ENCODE measurements at places on chromosomes 5 and 9.

DNA sequence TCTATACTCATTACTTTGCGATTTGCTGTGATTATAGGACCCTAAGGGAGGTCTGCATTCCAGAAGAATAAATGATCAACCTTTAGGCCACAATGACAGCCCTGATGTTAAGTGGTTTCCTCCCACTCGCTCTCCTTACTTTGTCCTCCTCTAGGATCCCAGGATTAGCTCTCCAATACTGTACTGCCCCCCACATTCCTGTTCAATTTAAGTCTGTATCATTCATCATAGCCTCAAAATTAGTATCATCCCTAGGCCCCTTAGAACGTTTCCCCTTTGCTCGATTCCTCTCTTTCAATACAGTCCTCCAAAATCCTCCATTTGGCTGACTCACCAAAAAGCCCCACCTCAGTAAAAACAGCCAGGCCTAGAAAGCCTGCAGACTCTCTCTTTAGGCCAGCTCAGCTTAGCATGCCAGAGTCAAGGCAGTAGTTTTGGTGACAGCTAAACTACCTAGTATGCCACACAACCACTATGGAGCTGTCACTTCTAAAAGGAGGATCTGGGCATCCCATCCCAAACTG lies 24.4 kb downstream of the RNF145 start:
- DNase-seq, result no peak

DNA sequence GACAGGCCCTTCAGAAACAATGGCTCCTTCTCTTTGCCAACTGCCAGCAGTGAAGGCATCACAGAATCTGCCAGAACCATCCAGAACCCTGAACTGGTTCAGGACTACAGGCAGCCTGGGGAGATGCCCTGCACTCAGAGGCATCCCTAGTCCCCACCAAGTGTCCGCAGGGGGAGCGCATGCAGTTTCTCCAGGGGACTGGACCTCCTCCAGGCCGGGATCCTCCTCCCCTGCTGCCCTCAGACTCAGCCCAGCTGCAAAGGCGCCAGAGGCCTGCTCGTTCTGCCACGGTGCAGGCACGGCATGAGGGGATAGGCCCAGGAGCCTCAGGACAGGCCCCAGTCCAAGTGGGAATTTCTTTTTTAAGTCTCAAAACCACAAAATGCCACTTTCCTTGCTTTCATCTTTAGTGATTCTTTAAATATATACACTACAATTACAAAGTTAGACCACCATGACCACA lies 72.0 kb downstream of the SEMA4D start:
- no peak for DNase-seq

DNA sequence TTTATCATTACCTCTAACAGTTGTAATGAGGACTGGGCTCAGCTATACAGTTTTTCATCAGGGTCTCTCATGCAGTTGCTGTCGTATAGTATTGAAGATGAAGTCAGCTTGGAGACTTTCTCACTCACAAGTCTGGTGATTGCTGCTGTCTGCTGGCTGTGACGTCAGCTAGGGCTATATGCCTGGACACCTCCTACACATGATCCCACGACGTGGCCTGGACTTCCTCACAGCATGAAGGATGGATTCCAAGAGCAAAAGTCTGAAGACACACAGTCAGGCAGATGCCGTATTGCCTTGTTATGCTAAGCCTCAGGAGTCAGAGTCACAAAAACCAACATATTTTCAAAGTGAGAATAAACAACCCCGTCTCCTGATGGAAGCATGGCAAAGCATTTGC lies 193.3 kb downstream of the LURAP1L start:
- no peak for DNase-seq

- DNase-seq, result no peak
Observed at GRCh38 chr5:147965715-147966114, 59.4 kb upstream of the C5orf46 start.

DNA sequence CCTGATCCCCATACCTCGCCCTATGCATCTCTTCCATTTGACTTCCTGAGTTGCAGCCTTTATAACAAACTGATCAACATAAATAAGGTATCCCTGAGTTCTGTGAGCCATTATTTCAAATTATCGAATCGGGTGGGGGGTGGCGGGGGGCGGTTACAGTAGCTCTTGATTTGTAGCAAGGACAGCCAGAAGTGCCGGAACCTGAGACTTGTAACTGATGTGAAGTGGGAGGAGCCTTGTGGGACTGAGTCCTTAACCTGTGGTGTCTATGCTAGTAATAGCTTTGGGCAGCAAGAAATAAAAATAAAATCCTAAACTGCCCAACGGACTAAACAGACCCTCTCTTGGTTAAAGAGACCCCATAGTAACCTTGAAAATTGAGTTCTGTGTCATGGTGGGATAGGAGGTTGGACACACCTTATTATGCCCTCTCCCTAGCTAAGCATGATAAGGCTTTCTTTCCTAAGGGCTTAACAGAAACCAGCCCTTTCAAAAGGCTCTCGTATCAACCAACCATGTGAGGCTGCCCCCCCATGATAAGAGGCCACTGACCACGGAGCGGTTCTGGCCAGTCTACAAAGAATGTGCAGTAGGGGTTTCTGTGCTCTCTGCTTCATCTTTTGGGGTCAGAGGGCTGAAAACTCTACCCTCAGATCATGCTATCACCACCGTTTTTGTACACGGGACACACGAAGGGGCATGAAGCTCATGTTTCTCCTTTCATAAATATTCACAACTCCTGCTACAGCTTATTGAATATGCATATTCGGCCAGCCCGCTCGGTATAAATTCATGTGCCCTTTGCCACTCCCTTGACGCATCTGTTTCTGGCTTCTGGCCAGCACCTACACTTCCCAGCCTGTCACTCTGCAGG lies 39.5 kb upstream of the IQGAP2 start:
- no peak for DNase-seq

GRCh38 chr9:33820231-33820745 lies 3.3 kb downstream of the UBE2R2 start:
- DNase-seq, result no peak

DNA sequence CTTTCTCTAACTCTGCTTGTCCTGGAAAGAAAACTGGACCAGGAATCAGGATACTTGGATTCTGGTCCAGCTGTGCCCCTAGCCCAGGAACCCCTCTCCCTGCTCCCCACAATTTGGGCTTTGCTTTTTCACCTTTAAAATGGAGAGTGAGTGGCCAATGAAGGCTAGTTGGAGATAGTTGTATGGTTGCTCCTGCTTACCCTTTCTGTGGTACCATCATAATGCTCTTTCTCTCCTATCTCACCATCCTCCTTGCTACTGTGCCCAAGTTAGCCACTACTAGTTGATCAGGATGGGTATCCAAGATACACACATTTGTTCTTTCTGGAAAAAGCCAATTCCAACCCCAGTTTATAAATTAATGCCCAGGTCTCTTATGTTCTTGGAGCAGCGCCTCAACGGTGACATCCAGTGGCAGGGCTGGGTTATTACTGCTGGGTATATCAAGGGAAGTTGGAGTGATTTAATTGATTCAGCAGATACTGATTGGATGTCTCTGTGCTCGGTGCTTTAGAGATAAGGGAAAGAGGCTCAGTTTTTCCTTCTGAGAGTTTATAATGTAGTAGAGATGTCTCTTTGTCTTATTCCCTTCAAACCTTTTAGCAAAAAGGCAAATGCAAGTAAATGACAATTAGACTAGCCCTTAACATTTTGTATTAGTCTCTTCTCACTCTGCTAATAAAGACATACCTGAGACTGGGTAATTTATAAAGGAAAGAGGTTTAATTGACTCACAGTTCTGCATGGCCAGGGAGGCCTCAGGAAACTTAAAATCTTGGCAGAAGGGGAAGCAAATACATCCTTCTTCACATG lies 38.5 kb downstream of the FAXDC2 start:
- no peak for DNase-seq

DNA sequence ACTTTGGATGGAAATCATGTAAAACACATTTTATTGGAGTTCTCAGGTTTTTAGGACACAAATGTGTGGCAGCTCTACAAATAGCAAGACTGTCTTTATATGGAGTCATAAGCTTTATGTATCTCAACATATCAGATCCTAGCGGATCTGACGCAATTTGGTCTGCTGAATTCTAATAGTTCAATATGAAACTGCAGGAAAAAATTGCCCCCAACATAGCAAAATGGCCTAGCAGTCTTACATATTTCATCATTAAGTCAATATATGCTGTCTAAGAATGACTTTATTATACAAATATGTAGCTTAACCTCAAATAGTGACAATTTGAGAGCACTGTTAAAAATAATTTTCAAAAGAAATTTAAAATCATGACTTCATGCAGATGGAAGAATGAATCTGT lies 244.3 kb downstream of the TAF11L14 start:
- DNase-seq, result no peak

DNA sequence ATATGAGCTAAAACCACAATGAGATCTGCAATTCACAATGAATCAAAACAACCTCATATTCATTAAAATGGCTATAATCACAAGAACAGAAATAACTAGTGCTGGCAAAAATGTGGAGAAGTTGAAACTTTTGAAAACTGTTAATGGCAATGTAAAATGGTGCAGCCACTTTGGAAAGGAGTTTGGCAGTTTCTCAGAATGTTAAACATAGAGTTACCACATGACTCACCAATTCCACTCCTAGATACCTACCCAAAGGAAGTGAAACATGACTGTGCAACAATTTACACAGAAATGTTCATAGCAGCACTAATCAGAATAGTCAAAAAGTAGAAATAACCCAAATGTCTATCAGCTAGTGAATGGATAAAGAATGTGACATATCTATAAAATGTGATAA lies 862.2 kb downstream of the DTWD2 start:
- no peak for DNase-seq

DNA sequence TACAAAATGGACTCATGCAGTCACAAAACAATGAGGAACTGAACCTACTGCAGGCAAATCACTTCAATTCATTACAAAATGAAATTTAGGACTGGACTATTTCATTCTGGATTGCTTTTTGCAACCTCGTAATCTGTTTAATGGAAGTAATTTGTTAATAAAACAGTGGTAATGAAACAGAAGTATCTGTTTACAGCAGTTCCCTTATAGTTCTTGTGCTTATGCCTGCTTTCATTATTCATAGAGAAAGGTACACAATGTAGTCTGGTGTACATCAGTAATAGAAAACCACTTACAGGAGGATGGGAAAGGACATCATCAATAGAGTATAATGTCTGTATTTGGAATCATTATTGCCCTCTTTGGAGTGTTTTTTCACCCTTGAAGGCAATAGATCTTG lies 389.2 kb upstream of the NUDT12 start:
- no peak for DNase-seq

DNA sequence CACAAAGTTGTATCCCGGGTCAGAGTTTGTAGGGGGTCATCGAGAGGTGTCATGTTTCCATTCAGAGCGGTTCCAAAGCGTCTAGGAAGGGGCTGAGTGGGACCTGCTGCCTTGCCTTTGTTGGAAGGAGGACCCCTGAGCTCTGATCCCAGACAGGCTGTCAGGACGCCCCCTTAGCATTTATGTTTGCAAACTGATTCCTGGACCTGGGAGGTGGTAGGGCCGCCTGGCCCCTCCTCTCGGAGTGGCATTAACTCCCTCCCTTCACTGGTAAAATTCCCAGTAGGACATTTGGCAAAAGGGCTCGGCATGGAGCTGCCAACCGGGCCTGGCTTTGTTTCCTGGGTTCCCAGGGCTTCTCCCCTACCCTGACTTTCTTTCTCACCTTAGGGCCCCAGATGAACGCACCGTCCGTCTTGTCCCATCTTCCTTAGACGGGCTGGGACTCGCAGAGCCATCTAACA lies 2.5 kb downstream of the JADE2 start:
- no peak for DNase-seq

DNA sequence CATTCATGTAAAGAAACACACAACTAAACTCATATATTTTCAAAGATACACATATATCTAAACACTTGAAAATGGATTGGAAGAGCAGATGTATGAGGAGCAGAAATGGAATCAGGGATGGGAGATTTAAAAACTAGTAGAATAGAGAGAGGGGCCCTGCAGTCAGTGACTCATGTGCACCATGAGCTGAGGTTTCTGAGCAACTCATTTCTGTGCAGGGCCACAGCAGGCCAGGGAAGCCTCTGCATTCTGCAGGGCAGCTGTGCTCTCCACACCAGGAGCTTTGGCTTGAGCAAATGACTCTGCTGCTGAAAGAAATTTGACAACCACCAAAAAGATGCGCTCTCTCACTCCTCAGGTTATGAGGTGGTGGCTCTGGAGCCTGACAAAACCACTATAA lies 27.1 kb downstream of the LHX6 start:
- DNase-seq, result no peak

GRCh38 chr5:178557416-178557815 lies 32.8 kb downstream of the COL23A1 start:
- no peak for DNase-seq
